M059J (cell line): ENCODE measurements at places on chromosomes 2 and 18. TPM values are rescaled to one million over a fixed set of nuclear protein-coding genes. Genes with fewer than 3 reads are reported as not detected.

DNA sequence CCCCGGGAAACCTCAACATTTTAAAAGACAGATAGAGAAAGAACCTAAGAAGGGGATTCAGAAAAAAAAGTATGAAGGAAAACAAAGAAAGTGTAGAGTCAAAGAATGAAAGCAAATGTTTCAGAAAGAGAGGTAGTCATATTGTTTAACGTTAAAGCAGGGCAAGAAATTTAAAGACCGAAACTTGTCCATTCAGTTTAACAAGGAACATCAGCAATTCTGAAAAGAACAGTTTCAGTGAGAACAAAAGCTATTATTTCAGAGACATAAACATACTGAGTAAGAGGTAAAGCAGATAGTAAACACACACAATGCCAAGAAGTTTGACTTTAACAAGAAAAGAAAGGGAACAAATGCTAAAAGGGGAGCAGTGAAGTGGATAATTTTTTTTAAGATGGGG is 41.1 kb downstream of the MBD2 start:
- DNase-seq = no peak

- DNase-seq = peak; percentile 55
These were observed 1500.6 kb upstream of the TMEFF2 start for GRCh38 chr2:193695367-193695766.

DNA sequence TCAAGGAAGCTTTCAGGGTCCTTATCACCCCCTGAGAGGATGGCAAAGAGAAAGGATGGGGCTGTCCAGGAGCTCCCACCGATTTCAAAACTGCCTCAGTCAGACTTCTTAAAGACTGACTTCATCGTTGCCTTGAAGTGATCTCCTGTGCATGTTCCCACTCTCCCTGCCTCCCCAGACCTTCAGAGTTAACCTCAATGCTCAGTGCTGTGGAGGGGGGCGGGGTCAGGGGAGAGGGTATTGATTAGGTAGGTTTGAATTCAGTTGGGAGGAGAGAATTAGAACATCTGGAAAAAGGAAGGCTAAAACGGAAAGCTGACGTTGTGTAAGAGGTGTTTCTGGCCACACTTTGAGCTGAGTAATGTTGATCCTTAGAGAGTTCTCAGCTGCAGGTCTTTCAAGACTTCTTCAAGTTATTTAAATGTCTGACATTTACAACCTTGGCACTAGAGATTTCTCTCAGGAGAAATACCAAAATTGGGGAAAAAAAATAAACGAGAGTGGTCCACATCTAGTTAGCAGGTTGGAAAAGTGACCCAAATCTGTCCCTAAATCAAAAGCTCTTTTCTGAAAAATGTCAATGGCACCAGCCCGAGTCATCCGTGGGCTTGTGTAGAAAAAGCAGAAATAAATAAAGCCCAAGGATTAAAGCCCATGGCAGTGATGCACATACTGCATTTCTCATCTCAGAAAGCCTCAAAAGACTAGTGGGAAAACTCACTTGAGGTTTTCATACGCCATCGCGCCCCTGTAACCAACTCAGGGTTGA is 134.7 kb upstream of the EPAS1 start:
- peak; percentile 23 for DNase-seq

GRCh38 chr2:231357931-231358330 is 37.6 kb upstream of the B3GNT7 start:
- DNase-seq = no peak

GRCh38 chr2:31384351-31384750 is 30.2 kb downstream of the XDH start:
- peak; percentile 88 for DNase-seq

- no peak for DNase-seq
These were observed 73.0 kb downstream of the RRM2 start for GRCh38 chr2:10195278-10196109.

- DNase-seq = peak; percentile 70
These were observed 72.6 kb upstream of the THUMPD2 start for GRCh38 chr2:39851651-39852110.

DNA sequence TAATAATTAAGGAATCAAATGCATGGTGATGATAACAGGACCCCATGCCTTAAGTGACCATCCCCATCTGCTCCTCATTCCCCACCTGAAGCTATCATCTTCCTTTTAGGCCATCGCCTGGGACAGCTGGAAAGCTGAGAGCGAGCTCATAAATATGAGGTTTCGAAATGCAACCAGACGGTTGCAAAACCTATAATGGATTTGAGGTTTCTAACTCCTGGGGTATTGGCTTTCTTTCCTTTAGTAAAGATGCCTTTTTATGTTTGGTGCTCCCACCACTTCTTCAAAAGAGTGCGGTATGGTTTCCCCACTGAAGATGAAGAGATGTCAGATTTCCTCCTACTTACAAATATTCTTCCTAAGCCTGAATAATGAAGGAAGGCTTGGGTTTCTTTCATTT is 1589.5 kb upstream of the PIK3C3 start:
- DNase-seq = no peak

GRCh38 chr18:13545514-13545913 is 180.8 kb downstream of the FAM210A start:
- no peak for DNase-seq

GRCh38 chr2:217335341-217335966 is 475.6 kb upstream of the TNP1 start:
- DNase-seq = peak; percentile 81

- DNase-seq = no peak
These were observed 22.5 kb upstream of the SCYGR5 start for GRCh38 chr2:227643990-227644551.

- DNase-seq = no peak
These were observed 81.1 kb downstream of the MRPS9 start for GRCh38 chr2:105118960-105119359.

DNA sequence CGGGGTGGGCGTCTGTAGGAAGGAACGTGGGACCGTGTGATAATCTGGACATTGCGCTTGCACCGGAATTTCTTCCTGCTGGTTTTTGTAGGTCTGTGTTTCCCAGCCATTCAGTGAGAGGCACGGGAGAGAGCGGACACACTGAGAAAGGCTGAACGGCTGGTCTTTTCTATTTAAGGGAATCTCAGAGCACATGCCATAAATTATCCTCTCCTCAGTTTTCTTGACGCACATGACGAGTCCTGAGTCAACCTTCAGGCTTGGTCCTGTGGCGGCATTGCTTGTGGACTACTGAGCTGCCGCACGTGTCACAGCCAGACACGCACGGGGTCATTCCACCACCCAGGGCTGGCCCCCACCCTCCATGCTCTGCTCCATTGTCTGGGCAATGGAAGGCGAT is 519.3 kb upstream of the ID2 start:
- DNase-seq = peak; percentile 8

- DNase-seq = no peak
These were observed 297.1 kb upstream of the SESTD1 start for GRCh38 chr2:179561702-179562101.

DNA sequence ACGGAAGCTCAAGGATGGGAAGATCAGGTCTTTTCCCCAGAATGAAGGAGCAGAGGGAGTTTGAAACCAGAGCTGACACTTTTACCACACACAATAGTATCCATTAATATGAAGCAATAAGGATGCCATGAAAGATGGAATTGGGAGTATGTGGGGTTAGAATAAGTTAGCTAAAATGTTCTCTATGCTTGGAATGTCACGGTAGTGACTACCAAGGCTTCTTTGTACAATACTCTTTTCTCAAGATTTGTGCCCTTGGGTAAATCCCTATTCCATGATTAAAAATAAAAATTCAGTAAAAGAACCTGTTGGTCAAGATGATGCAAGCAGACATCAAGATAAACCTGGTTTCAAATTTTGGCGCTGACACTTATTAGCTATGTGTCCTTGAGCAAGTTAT is 75.0 kb downstream of the NRXN1 start:
- DNase-seq = no peak

DNA sequence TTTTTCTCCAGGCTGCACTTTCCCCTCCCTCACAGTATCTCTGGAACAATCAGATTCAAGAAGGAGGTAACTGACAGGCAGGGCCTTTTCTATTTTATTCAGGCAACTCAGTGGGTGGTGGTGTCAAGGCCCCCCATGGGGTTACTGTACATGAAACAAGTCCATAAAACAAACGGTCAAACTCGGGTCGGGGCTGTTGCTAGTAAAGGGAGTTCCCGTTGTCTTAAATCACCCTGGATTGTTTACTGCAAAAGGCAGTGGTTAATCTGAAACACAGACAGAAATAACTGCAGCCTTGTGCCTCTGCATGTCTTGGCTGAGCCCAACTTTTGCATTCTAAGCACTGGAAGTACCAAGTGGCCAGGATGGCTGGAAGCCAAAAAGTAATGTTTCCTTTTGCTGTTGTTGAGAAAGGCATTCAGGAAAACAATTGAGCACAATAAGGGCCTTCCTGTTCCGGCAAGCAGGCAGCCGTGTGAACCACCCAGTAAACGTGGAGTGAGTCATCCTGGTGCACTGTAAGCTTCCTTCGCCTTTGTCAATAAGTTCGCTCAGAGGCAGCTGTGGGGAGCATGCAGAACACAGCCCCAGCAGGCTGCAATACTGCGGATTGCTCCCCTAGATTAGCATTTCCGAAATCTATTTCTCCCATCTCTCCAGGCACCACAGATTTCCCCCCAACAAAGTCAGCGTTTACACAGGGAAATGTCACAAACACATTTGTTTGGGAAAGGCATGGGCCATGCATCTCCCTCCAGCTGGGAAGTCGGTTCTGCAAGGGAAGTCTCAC is 149.6 kb downstream of the IRS1 start:
- DNase-seq = peak; percentile 99

DNA sequence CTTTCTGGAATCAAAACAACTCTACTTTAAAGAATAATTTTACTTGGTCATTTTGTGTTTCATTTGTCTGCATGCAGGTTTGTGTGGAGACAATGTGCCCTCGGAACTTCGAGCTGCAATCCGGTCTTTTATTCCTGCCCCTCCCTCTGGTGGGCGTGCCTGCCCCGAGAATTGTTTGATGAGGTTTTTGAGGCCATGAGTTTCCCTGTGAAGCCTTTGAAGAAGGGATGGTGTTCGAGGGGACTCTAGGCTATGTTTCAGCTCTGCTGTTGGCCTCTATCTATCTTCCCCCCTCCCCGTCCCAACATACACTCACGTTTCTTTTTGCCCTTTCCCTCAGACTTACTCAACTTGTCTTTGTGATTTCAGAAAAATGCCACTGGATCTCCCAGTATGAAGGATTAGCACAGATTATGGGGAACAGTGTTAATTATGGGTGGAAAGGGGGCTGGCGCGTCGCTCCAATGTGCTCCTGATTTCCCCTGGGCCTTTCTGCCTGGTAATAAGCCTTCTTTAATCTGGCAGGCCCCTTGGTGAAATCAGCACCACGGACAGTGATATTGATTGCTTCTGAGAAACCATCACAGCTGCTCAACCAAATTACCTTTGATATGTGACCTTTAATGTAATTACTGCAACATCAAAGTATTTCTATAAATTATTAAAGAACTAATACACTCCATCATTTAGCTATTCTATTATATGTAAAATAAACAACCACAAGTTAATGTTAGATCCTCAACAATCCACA is 82.2 kb downstream of the CELF4 start:
- peak; percentile 40 for DNase-seq

- peak; percentile 98 for DNase-seq
These were observed 20.6 kb downstream of the KCMF1 start for GRCh38 chr2:84991404-84992160.

DNA sequence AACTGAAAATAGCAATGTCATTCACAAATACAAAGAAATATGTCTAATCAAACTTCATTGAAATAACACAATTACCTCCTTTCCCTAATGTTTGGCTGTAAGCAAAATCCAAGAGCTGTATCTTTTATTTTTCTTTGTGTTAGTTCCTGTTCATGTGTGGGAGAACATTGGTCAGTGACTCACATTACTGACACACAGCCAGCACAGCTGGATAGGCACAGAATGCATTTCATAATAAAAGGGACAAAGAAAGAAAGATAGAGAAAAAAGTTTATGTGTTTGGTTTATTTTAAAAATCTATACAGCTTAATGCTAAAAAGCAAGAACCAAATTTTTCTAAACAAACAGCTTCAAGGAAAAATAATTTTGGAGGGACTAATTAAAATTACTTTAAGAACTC is 185.6 kb upstream of the COL3A1 start:
- DNase-seq = peak; percentile 83

DNA sequence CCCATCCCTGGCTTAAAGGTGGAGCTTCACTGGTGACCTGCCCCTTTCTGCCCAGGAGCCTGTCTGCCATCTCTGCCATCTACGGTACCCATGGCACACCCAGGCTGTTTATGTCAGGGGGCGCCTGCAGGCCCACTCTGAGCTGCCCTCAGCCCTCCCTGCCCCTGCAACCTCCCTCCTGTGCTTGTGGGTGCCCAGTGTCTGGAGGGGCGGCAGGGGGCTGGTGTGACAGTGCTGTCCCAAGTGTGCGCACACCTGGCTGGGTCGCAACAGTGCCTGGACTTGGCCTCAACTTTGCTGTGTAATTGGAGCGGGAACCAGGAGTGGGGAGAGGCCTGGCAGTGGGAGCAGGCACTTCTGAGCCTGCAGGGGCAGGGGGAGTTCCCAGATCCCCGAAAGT is 102.4 kb downstream of the ALMS1 start:
- no peak for DNase-seq

DNA sequence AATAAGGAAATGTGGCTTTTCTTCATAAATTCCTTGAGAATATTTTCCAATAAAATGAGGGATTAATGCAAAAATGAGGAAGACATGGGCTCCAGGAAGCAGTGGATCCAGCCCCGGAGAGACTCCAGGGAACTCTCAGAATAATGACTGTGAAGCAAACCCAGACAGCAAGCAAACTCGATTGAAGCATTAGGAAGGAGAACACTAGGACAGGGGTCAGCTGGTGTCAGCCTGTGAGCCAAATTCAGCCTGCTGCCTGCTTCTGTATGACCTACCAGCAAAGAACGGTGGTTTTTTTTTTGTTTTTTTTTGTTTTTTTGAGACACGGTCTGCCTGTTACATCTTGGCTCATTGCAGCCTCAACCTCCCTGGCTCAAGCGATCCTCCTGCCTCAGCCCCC is 274.3 kb upstream of the FBXO11 start:
- no peak for DNase-seq

DNA sequence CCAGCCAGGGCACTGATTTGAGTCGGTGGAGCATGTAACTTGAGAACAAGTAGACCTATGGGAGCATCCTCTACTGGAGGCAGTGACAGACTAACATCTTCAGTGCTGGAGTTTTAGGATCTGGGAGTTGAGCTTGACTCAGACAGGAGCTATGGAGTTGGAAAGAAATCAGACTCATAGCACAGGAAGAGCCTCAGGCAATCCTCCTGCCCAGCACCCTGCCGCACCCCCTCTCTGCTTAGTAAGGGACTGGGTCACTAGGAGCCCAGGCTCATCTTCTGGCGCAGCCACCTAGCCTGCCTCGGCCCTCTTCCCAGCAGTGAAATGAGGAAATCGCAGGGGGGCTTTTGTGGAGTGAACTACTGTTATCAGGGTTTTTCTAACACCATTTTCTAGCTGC is 3.6 kb downstream of the ARID5A start:
- peak; percentile 88 for DNase-seq

Gene HOXD13
- 2.1 and 3.6 TPM in 2 replicates for total RNA-seq

Gene ACTR2
- 49.7 and 90.8 TPM in 2 replicates for total RNA-seq

Gene FHL2
- total RNA-seq = 146 and 164 TPM in 2 replicates

Gene KIF5C
- 0.54 and 1.3 TPM in 2 replicates for total RNA-seq

Gene SCYGR4
- not detected in 2 replicates for total RNA-seq

Gene PIEZO2
- total RNA-seq = 11.7 and 22.9 TPM in 2 replicates

Gene AQP12B
- total RNA-seq = not detected in 2 replicates

Gene RAB27B
- total RNA-seq = 13.8 and 15.7 TPM in 2 replicates

Gene CXCR4
- 0.12 TPM in 1 of 2 replicates, not detected in the other for total RNA-seq

Gene TDRD15
- not detected in 2 replicates for total RNA-seq

Gene LYG2
- 0.84 TPM in 1 of 2 replicates, not detected in the other for total RNA-seq

Gene C1GALT1C1L
- 0.89 and 2.4 TPM in 2 replicates for total RNA-seq

Gene PDE1A
- total RNA-seq = 3.7 and 4.8 TPM in 2 replicates
